ENCODE measurements at places on chromosomes 3 and 15.

DNA sequence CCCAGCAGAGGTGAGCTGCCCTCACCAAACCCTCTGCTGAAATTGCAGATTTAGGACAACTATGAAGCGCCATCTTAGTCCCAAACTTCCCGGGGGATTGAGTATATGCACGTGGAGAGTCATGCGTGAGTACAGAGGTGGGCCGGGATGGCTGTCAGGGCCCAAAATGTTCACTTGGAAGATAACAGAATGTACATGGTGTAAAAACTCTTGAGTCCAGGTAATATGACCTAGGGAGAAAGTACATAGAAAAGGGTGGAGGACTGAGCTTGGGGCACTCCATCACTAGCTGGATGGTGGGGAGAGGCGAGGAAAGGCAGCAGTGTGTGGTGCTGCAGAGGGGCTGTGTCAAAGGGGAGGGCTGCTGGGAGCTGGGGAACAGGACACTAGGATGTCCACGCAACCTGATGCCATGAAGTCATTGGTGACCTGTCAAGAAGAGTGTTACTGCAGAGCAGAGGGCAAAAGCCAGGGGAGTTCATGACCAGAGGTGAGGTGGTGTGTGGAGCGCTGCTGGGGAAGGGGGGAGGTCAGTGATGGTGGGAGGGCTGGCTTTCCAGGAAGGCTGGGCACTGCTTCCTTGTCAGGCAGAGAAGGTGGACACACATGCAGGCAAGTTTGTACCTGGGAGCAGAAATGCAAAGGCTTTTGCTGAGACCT lies 236.2 kb upstream of the LYSMD4 start:
- DNase-seq = no peak

DNA sequence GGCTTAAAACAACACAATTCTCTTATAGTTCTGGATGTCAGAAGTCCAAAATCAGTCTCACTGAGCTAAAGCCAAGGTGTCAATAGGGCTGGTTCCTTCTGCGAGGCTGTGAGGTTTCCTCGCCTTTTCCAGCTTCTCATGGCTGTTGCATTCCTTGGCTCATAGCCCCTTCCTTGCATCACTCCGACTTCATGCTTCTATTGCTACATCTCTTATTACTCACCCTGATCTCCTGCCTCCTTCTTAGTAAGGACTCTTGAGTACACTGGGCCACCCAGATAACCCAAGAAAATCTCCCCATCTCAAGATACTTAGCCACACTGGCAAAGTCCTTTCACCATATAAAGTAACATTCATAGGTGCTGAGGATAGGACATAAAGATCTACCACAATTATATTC lies 193.9 kb downstream of the ADAMTS17 start:
- no peak for DNase-seq

GRCh38 chr15:46151786-46152185 lies 517.0 kb downstream of the SQOR start:
- DNase-seq = no peak

DNA sequence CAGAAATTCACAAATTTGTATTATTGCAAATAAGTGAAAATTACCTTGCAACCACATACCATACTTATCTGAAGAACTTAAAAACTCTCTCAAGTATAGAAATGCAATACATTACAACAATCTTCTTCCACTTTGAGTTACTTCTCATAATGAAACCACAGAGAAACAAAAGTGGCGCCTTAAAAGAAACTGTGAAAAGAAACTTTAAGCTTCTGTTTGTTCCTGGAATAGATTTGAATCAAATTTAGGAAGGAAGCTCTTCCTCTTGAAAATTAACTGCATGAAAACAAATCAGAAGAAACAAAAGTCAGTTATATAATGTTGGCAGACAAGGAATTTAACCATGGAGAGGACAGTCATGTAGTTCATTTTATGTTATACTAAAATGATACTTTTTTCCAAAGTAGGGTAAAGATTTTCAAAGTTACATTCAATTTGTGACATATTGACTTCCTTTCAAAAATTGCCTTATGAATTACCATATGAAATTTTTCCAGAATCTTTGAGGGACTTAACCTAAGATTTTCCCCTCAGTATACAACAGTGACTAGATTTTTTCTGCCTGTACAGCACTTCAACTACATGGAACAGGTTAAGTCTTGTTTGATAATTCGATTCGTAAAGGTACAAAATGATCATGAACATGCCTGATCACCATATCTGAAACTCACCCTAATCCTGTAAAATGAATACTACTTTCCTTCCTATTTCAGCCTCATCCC lies 57.6 kb upstream of the TNFSF10 start:
- no peak for DNase-seq

- DNase-seq = no peak
These were observed 76.1 kb downstream of the CHRD start for GRCh38 chr3:184455991-184456390.

DNA sequence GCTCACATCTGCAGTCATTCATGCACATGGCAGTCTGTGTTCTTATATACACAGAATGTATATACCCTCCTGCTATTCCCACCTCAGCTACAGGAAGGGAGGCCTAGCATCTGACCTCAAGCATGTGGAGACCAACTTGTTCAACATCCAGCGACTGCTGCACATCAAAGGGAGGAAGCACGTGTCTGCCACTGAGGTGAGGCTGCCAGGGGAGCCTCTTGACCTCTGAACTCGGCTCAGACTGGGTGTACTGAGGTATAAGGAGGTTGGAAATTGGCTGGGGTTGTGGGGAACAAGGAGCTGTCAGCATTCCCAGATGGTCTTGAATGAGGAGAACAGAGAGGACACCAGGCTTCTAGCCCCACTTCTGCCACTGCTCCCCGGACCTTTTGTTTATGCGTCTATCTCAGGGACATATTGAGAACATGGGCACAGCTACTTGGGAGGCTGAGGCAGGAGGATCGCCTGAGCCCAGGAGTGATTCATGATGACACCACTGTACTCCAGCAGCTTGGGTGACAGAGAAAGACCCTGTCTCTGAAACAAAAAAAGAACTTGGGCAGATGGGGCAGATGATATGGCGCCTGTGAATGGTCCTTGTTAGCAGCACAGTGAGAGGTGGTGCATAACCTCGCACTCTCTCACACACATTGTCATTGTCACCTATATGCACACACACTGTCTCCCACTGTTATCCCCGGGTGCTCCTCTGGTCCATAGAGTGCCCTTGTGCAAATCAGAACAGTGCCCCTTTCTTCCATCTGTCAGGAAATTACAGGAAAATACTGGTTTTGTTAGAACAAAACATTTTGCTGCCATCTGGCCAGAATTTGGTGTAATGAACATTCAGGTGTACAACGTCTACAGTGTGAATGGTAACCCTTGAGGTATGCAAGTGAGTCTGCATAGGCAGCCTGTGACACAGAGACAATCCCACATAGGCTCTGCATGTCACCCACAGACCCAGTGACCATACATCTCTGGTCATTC lies 5.4 kb downstream of the VILL start:
- no peak for DNase-seq

DNA sequence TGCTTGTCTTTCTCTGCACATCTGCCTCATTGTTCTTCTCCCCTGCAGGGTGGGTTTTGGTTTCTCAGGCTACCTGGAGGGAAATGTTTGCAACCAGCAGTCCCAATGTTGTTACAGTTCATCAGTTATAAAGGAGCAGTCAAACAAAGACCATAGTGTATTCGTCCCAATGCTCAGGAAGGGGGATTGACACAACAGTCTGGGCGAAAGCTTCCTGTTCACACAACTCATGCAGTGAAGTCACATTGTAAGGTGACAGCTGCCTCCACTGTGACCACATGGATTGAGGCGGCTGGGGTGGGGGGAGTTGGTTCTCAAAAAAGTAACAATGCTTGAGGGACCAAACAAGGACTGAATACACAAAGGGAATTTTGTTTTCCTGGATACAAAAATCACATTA lies 28.8 kb upstream of the TF start:
- DNase-seq = no peak

- DNase-seq = peak; percentile 100
These were observed 70.0 kb upstream of the HEG1 start for GRCh38 chr3:125125821-125126245.

- peak; percentile 12 for DNase-seq
These were observed 48.9 kb downstream of the GRK7 start for GRCh38 chr3:141812084-141812483.

DNA sequence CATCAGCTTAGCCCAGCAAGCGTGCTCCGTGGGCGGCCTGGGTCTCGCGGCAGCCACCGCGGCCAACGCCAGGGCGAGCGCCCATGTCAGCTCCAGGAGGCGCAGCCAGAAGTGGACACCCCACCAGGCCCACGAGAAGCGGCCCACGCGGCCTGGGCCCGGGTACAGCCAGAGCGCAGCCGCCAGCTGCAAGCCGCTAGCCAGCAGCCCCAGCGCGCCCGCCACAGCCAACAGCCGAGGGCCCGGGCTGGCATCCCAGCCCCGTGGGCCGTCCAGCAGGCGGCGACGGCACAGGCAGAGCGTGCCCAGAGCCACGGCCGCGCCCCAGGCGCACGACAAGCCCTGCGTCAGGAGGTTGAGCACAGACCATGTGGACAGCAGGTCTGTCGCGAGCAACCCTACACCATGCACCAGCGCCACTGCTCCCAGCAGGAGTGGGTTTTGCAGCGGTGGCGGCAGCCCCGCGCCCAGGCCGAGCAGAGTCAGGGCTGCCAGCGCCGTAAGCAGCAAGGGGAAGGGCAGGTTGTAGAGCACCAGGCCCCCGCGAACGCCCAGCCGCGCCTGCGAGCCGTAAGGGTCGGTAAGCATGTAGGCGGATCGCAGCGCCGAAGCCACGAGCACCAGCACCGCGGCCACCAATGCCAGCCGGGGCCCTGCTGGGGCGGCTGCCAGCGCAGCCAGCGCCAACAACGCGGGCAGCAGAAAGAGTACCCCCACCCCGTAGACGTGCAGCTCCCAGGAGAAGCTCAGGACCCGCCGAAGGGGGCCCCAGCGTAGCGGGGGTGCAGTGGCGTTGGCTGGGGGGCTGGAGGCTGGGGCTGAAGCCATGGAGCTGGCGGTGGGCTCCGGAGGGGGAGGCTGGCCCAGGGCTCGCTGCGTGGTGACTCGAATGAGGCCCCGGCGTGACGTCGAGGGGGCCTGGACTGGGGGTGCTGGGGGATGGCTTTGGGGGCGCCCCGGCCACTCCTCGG lies 4.9 kb downstream of the PRRT3 start:
- peak; percentile 80 for DNase-seq

DNA sequence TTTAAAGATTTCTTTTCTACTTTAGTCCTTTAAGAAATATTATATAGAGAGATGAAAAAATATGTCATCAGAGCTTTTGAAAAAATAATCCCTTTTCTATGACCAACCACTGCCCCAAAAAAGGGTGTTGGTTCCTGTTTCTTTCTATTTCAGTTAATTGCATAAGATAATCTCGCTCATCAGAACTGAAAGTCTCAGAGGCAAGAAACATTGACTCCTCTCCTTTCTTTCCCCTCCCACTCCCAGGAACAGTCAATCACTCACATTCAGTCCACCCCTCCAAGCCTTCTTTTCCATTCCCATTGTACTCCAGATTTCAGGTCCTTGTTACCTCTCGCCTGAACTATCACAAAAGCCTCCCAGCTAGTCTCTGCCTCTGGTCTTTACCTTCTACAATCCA lies 153.7 kb upstream of the ABI3BP start:
- DNase-seq = no peak

DNA sequence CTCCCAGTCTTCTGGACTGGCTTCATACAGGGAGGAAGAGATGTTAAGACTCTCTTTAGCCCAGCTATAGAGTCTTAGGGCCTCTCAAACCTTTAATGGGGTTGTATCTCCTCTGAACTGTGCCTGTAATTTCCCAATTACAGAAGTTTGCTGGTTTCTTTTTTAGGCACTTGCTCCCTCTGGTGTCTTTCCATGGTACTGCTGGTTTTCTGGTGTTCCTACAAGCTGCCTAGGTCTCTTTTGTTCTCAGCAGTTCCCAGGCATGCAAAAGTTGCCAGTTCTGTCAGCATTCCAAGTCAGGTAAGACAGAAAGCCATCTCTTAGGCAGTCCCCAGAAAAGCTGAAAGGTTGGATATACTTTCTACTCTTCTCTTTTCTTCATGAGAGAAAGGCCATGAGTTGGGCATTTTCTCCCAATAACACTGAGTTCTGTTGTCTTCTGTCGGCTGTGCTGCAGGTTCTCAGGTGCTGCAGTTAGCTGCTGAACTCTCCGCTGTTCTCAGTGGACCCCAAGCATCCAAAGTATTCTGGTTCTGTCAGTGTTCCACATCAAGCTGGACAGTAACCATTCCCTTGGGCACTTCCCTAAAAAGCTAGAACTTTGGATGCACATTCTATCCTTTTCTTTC lies 54.4 kb upstream of the EHHADH start:
- peak; percentile 72 for DNase-seq

DNA sequence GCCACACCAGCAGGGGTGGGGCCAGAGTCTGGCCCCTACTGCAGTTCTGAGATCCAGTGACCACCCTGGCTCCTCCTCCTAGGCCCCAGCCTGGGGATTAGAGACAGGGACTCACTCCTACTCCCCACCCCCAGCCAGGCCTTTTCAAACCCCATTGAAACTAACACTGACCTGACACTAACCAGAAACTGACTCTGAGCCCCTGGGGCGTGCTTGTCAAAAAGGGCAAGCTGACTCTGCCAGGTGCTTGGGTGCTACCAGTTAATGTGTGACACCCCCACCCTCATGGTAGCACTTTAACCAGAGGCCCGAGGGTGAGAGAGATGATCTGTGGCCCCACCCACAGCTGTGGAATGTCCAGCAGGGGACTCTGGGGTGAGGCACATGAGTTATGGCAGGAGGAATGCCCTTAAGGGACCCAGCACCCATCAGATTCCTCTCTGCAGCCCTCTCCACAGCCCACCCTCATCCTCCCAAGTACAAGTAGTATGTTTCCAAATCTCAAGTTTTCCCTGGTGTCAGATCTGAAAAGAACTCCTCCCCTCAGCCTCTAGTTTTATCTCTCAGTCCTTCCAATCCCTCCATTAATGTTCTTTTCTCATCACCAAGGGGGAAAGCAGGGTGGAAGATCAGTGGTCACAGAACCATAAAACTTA lies 1.4 kb downstream of the PTH1R start:
- DNase-seq = peak; percentile 73

DNA sequence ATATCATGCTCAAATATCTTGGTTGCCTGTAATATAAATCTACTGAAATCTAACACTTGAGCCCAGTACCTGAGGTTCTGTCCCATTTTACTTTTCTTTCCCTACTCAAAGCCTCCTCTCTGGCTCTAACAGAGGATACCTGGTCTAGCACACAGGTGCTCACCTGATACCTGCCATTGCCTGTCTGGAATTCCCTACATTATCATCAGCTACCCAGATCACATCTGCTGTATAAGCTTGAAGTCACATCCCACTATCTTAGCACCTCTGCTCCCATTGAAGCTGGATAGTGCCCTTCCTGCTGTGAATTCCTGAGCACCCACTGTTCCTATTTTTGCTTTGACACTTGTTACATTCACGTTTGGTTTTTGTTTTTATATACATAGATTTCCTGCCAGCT lies 30.5 kb downstream of the GYG1 start:
- DNase-seq = no peak

All from EH (cell line).